Cerebellum (tissue), 4 donors: ENCODE measurements at places on chromosomes 5 and 9.
A peak's percentile ranks its signal among the peaks of the same experiment; 100 is the strongest.

DNA sequence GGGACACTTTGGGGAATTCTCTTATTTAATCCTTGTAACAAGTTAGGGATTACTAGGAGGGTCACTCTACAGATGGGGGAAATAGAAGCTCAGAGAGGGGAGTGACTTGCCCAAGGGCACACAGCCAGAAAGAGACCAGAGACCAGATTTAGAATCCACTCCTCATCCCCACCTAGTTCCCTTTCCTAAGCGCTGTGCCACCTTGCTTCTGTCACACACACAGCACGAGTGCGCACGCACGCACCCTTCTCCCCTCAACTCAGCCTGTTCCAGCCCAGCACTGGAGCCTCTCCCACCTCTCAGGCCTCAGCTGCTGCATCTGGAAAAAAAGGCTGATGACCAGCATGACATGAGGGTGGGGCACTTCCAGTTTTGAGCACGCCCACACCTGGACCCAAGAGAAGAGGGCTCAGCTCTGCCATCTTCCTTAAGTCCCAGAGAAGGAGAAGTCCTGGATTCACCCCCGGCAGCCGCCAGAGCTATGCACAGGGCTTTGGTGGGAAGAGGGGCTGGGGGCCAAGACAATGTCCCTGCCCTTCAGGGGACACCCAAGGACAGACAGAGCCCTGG lies 18.5 kb downstream of the NR5A1 start:
- DNase-seq = no peak

- no peak for DNase-seq
Observed at GRCh38 chr5:95727764-95728191, 3.4 kb upstream of the RHOBTB3 start.

DNA sequence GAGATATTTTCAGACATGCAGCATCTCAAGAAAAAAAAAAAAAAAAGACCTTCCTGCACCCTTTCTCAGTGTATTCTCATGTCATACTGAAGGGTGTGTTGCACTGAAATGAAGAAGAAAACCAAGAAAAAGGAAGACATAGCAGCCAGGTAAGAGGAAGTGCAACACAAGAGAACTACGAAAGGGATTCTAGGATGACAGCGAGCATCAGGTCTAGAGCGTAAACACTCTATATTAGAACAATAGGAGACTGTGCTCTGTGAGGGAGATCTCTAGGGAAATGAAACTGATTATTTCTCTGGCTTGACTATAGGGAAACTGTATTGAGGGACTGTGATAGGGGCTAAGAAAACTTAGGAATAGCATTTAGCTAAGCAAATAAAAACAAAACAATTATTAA lies 30.0 kb downstream of the BTF3 start:
- DNase-seq = no peak

- DNase-seq = no peak
Observed at GRCh38 chr9:71911908-71912335, 483 bp downstream of the C9orf85 start.

DNA sequence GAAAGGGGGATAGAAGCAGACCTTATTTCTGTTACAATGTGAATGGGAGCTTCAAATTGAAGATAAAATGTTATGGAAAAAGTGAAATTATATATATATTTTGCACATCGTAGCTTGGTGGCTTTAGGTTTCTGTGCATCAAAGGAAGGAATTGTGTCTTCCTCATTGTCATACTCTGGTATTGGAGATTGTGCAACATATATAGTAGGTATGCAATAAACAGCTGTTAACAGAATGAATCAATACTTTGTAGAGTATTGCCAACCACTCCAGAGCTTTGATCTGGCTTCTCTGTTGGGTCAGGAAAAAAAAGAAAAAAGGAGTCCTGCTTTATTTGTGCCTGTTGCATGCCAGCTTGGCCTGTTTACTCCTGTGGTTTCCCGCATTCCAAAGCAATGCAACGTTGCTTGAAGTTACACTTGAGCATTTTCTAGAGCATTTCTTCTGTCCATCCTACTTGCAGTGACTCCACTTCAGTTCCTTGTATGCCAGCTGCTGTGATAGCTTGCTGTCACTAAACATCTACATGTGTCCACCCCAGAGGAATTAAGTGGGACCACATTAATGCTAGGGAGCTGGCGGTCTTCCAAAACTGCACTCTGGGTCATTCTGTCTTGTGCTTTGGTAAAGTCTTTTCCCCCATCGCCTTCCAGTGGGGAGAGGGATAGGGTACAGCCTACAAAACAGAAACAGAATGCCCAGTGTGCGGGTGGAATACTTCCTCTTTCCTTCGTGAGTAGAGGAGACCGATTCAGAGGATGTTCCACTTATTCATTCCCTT lies 62.0 kb upstream of the MEF2C start:
- DNase-seq = no peak

GRCh38 chr5:84682531-84682930 lies 297.9 kb upstream of the EDIL3 start:
- DNase-seq = no peak

GRCh38 chr5:8491254-8491653 lies 622.3 kb downstream of the MTRR start:
- no peak for DNase-seq

- DNase-seq = no peak
Observed at GRCh38 chr9:113646491-113646890, 183.0 kb downstream of the RGS3 start.

DNA sequence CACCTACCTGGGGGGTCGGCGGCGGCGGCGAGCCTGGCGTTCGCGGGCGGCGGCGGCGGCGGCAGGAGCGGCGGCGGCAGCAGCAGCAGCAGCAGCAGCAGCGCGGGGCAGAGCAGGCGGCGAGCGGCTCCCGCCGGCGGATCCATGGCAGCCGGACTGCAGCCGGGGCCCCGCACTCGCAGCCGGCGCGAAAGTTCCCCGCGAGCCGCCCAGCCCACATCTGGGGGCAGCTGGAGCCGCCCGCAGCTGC lies 153 bp downstream of the ADAMTS2 start:
- no peak for DNase-seq

DNA sequence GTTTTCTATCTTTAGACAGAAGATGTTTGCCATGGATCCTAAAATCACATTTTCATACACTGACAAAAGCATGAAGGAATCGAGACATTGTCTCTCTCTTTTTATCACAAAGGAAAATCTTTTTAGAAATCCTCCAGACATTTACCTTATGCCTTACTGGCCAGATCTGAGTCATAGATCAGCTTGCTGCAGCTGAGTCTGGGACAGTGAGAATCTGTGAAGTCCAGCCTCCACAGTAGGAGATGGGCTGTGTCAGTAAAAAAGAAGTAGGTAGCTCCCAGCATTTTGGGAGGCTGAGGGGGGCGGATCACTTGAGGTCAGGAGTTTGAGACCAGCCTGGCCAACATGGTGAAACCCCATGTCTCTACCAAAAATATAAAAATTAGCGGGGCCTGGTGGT lies 333.4 kb upstream of the ZNF462 start:
- DNase-seq = no peak

DNA sequence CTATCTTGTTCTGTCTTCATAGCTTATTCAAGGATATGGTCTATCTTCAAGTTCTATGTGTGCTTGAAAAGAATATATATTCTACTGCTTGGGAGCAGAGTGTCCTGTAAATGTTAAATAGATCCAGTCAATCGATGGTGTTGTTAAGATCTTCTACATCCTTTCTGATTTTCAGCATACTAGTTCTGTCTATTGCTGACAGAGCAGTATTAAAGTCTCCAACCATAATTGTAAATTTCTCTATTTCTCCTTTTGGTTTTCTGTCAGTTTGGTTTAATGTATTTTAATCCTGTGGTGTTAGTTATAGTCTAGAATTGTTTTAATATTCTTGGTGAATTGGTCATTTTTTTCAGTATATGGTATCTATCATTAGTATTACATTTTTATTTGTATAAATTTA lies 124.0 kb upstream of the COX7C start:
- no peak for DNase-seq

DNA sequence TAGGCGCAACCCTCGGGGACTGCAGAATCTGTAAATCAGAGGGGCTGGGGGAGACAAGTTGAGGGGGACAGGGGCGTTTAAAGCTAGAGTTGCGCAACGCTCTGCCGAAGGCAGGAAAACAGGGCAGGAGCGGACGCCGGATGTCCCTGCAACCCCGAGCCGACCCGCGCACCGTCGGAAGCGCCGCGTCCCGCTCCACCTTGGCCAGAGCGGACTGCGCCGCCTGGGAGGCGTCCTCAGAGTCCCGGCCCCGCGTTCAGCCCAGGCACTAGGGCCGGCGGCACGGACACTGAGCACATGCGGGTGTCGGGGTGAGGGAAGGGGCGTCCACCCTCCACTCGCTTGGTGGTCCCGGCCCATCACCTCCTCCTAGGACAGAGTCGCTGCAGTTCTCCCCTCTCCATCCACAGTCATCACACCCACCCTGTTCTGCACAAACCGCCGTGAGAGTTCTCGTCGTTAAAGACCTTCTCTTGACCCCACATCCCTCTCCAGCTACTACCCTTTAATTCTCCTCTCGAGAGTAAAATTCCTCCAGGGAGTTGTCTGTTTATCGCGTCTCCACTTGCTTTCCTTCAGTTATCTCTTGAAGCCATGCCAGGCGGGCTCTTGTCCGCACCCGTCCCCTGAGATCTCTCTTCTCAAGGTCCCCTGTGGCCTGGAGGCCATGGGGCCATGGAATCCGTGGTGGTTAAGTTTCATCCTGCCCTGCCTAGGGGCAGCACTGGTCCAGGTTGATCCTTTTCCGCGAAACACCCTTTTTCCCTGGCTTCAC lies 796 bp upstream of the PDLIM7 start:
- DNase-seq = no peak

- no peak for DNase-seq
Observed at GRCh38 chr9:137228506-137228967, 1.2 kb downstream of the RNF224 start.

- DNase-seq = peak; percentile 79
Observed at GRCh38 chr9:137048655-137049543, 2.9 kb upstream of the NPDC1 start.

DNA sequence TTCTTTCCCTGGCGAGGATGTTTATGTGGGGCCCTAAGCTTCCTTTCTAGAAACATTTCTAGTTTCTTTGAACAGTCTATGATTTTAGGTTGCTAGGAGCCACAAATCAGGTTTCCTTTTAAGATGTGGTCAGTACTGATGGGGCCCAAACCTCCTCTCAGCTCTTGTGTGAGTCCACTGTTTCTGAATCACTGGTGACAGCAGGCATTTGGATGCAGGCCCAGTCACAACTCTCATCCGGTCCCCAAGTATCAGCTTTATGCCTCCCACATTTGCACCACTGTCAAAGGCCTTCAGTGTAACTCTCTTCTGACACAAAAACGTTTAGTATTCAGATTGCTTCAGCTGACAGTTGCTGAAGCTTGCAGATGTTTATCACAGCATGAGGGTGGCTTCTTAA lies 7.8 kb downstream of the DMRT2 start:
- no peak for DNase-seq

- no peak for DNase-seq
Observed at GRCh38 chr5:1182633-1183423, 18.6 kb upstream of the SLC6A19 start.
